GM12891 (cell line): ENCODE measurements at places on chromosomes 13 and 19.

- DNase-seq, result no peak
Observed at GRCh38 chr13:28316836-28317235, 178.1 kb downstream of the FLT1 start.

GRCh38 chr19:18477042-18477779, 39.3 kb upstream of the ISYNA1 start:
- no peak for DNase-seq

DNA sequence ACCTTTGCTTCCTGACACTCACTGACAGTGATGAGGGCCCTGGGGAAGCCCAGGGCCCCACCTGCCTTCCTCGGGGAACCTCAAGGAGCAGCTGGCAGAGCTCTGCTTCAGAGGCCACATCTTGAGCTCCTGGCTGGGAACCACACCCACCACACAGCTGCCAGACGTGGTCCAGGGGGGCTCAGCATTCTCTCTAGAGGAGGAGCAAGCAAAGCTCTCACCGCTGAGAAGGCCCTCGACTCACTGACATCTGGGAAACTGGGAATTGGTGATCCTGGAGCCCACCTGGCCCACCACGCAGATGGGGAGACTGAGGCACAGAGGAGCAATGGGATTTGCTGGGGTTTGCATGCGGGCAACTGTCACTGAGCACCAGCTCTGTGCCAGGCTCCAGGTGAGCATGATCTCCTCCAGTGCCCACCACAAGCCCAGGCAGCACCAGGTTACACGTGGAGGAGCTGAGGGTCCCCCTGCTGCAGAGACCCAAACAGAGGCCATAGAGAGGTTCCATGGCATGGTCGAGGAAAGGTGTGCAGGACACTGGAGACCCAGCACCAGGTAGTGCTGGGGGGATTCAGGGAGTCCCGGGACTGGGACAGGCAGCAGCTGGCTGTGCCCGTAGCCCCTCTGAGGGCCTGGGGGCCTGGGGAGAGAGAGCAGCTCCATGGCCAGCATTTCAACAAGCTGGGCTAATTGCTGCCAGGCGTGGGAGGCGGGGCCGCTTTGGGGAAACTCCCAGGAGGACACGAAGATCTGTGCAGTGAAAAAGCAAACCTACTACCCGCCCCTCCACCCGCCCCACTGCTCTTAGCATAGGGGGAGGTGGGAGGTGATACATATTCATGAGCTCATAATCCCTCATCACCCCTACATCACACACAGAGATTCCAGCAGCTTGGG, 33.4 kb downstream of the PEPD start:
- DNase-seq, result no peak

DNA sequence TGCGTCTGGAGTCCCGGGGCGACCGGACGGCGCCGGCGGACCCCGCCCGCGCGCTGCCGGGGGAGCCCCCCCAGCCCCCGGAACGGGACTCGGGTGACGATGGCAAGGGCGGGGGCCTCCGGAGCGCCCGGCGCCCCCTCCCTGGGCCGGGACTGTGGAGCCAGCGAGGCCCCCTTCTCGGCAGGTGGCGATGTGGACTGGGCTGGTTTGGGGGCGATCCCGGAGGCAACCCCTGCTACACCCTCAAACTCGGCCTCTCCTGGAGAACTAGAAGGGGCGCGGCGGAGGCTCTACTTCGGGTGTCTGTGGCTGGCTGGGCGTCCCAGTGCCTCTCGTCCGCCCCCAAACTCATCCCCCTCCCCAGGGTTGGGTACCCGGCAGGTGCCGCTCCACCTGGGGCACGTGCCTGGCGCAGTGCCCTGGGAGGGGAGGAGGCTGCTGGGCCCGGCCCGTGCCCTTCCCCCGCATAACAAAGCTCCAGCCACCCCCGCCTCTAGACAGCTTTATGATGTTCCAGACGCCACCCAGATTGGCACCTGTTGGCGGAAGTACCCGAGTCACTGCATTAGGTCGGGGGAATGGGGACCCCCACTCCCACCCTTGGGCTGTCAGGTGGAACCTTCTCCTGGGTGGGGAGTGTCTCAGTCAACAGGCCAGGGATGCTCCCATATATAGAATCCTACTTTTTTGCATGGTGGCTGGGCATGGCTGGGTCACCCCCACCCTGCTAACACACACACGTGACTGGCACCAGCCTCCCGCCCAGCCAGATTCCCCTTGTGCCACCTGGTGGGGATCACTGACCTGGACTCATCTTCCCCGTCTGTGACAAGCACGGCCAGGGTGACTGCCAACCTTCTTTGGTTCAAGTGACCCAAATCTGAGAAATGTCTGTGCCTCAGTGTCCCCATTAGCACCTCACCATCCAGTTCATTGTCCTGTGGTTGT, 722 bp downstream of the PKN1 start:
- DNase-seq, result no peak

DNA sequence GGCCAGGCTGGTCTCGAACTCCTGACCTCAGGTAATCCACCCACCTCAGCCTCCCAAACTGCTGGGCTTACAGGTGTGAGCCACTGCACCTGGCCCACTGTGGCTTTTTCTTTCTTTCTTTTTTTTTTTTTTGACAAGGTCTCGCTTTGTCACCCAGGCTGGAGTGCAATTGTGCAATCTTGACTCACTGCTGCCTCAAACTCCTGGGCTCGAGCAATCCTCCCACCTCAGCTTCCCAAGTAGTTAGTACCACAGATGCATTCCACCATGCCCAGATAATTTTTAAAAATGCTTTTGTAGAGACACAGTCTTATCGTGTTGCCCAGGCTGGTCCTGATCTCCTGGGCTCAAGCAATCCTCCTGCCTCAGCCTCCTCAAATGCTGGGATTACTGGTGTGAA, 12.1 kb upstream of the FCGBP start:
- no peak for DNase-seq

GRCh38 chr13:64866331-64866730, 2363.8 kb downstream of the PCDH9 start:
- no peak for DNase-seq

DNA sequence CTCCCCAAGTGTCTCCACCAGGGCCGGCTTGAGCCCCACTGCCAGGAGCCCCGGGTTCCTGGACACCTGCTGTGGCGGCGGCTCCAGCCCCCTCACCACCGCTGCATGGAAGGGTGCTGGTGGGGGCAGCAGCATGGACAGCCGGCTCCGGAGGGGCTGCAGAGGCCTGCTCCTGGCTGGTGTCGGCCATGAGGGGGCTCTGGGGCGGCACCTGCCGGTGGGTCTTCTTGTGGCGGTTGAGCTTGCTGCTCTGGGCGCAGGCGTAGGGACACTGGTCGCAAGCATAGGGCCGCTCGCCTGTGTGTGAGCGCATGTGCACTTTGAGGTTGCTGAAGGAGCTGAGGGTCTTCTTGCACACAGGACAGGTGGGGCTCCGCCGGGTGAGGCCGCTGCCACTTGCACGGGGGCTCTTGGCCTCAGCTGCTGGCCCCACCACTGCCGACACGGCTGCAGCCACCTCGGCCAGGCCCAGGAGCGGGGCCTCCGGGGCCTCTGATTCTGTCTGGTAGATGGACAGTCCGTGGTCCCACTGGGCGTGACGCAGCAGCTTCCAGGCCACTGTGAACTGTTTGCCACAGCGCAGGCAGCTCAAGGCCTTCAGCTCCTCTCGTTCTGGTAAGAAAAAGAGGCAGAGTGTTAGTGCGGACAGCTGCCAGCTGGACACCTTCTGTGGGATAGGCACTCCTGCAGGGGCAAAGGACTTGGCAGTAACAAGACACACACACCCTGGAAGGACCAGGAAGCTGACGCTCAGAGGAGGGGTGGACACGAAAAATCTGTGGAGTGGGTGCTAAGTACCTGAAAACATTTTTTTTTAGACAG, 4.1 kb downstream of the ZNF296 start:
- DNase-seq, result no peak

DNA sequence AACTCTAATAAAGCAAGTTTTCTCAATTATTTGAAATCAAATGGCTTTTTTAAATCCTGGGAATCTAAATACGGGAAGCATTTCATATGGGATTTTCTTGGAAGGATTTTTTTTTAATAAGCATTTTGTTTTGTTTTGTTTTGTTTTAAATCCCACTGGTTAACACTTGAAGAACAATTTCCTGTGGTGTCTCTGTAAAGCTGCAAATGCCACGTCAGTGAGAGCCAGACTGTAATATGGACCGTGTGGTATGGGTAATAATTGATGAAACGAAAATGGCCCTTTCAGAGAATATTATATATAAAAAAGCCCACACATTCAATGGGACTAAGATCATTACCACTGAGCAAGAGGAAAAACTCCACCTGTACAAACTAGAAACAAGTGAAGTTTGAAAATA, 33.9 kb upstream of the MIR17HG start:
- DNase-seq, result no peak

DNA sequence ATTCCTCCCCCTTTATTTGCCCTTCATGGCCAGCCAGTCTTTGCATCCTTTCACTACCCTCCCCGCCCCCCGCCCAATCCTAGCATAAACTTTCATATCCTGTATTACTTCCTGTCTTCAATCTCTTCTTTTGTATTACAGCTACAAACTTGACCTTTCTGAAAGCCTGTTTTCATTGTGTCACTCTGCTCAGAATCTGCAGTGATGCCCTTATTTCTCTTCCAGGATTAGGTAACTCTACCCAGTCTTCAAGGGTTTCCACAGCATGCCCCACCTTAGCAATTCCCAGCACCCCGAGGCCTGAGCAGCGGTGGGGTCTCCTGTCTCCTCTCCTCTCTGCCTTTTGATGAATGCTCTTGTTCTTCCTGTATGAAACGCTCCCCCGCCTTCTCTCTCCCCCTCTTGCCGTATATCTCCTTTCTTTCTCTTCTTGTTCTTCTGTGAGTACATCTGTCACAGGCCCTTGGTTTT, 145.6 kb downstream of the SHISA2 start:
- no peak for DNase-seq

DNA sequence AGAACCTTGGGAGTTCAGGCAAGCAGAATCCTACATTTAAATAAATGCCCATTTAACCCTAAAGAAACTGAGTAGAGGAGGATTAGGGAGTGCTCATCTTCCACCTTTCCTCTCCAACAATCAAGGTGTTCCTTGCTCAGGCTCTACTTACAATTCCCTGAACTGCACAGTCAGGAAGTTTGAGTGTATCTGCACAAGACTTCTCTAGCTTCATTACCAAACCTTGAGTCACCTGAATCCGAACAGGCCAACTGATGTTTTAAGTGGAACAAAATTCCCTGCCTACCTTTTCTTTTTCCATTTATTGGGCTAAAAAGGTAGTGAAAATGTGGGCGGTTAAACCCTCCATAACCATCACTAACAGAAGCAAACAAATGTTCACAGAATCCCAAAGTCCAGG, 78.3 kb downstream of the FOXO1 start:
- DNase-seq, result no peak

GRCh38 chr13:72617951-72618350, 109.5 kb downstream of the MZT1 start:
- no peak for DNase-seq

DNA sequence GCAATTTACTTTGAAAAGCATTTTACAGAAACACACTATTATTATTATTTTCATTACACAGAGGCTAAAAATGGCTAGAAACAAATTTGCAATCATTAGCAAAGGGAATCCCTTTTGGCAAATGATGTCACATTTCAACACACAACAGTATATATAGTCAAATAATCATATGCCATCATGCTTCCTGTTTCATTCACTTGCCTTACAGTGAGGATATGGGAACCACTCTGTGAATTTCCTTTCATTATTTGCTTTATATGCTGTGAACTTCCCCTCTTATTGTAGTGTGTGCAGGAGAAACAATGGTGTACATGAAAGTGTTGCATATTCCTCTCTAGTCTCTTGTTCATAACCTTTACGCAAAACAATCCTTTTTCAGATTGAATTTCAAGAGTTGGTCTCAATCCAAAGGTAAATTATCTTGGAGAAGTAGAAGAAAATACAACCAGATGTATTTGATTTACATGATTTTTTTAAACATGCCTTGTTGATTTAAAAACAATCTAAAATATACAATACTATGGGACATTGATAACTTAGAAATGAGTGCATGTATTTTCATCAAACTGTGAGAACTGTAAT, 657.3 kb downstream of the EFNB2 start:
- no peak for DNase-seq

DNA sequence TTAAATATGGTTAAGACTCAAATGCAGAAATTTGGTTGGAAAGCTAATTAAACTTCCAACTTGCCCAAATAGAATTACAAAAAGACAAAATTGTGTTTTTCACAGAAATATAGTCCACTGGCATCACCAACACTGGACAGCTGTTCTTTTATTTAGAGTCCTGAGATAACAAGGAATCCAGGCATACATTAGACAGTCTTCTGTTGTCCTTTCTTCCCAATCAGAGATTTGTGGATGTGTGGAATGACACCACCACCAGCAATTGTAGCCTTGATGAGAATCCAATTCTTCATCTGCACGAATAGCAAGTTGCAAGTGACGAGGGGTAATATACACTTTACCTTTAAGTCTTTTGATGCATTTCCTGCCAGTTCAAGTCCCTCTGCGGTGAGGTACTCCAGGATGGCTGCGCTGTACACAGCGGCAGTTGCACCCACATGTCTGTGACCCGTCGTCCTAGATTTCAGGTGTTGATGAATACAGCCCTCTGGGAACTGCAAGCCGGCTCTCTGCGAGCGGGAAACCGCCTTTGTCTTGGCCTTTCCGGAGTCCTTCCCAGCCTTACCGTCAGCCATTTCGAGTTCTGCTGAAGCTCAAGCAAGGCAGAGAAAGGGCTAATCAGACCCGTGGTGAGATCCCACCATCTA, 14.7 kb downstream of the UBAC2 start:
- no peak for DNase-seq

DNA sequence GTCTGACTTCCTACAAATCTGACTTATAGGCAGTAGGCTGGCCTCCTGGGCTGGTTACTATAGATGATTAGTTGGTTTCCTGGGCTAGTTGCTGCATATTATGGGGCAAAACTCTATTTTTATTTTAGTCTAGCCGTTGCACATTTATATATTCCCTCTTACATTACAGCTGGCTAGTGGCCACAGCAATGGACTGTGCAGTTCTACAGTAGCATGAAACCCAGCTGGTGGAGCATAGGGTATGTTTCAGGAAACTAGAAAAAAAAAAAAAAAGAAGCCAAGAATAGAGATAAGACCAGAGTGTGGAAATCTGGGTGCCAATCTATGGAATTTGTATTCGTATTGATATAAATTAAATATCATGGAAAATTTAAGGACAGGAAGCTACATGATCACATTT, 304.4 kb upstream of the NBEA start:
- DNase-seq, result no peak

GRCh38 chr13:31242916-31243315, 43.1 kb downstream of the B3GLCT start:
- DNase-seq, result no peak

DNA sequence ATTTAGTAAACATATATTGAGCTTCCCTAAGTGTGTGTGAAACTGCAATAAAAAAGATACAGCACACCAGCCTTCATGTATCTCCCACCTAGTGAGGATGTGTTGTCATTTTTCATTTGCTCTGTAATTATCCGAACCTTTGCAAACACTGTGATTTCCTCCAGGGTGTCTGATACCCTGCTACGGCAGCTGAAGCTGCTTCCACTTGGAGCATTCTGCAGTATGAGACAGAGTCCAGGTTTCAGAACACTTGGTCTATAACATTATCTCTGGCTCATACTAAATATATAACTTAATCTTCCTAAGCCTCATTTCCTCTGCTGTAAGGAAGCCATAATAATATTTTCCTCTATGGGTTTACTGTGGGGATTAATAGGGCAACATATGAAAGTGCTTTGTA, 1338.1 kb upstream of the SLC10A2 start:
- no peak for DNase-seq
